ENCODE measurements at places on chromosomes 1 and 21.
A peak's percentile ranks its signal among the peaks of the same experiment; 100 is the strongest.

- DNase-seq = peak; percentile 96
Measured at GRCh38 chr21:8993943-8994639, 1527.3 kb upstream of the TPTE start.

GRCh38 chr1:111208921-111209320 lies 8.5 kb upstream of the DENND2D start:
- no peak for DNase-seq

DNA sequence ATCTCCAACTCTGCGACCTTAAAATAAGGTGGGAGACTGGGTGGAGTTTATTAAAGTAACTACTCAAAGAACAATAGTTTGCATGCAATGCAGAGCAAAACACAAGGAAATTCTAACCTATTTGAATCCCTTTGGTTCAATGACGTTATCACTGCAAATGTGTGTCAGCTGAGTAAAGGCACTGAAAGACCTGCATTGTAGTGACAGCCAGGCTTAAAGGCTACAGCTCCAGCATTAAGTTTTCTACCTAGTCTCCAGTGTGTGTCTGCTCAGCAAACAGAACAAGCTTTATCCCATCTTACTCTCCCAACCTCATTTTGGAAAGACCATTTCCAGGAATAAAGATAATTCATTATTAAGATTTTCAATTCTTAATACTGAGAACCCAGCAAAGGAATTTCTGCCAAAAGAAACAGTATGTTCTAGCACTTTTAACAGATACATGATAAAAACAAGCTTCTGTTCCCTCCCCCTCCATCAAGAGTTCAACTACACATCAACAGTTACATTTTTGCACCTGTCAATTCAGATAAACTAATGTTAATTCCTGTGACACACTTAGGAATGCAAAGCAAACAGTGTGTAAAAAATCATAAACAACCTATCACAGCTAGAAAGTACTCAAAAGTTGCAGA lies 14.2 kb downstream of the PTP4A2 start:
- DNase-seq = no peak

DNA sequence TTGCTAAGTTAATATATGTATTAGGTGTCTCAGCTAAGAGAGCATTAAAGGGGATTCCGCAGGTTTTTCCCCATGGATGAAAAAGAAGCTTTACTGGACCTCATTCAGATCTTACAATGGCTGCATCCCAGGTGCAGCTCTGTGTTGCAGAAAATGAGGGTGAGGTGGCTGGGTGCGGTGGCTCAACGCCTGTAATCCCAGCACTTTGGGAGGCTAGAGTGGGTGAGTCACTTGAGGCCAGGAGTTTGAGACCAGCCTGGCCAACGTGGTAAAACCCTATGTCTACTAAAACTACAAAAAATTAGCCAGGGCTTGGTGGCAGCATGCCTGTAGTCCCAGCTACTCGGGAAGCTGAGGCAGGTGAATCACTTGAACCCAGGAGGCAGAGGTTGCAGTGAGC lies 58.5 kb upstream of the MORC3 start:
- DNase-seq = no peak

GRCh38 chr1:231139659-231140654 lies 21.9 kb upstream of the TRIM67 start:
- no peak for DNase-seq

DNA sequence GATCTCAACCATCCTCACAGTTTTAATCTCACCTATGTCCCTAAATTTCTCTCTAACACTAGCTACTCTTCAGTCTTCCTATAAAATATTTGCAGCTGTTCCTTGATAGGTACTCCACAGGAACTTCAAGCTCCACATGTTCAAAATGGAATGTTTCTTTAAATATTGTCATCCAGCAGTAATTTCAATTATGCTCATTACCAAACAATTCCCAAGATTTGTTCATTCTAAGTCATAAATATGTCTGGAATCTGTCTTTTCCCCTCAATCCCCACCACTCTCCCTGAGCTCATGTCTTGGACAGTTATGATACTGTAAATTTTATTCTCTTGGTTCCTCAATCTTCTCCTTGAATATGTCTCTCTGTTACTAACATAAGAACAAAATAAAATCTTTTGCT lies 214.4 kb downstream of the NRIP1 start:
- no peak for DNase-seq

DNA sequence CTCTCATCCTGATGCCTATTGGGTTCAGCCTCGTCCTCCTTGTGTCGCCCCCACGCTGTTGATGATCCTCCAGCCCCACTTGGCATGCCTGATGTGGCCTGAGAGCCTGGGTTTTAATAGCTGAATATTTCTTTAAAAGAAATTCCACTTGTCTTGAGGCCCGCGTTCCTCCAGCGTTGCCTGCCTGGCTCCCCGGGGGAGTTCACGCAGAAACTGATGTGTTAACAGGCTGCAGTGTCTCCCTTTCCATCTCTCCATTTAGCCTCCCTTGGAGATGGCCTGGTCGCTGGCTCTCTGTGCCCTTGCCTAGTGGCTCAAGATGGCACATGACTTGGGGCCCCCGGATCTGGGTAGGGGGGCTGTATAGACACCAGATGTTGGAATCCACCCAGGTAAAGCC lies 9.5 kb downstream of the ACTL8 start:
- DNase-seq = no peak

- no peak for DNase-seq
Measured at GRCh38 chr21:45385549-45386050, 19.4 kb upstream of the COL18A1 start.

- peak; percentile 45 for DNase-seq
Measured at GRCh38 chr1:240732390-240732789, 120.4 kb upstream of the GREM2 start.

DNA sequence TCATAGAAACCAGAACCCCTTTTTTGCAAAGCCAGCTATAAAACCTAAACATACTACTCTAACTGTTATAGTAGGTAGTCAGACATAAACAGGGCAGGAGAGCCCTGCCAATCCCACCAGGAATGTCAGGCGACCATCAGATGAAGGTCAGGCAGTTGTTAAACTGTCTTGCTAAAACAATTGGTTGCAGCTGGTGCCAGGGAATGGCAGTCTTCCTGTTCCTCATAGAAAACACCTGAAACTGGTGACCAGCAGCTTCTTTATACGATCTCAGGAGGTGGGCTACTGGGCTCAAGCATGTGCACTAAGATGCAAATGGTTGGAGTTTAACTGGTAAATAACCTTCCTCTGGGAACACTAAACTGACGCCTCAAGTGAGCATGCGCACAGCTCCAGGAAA lies 224.1 kb downstream of the COL11A1 start:
- peak; percentile 25 for DNase-seq

DNA sequence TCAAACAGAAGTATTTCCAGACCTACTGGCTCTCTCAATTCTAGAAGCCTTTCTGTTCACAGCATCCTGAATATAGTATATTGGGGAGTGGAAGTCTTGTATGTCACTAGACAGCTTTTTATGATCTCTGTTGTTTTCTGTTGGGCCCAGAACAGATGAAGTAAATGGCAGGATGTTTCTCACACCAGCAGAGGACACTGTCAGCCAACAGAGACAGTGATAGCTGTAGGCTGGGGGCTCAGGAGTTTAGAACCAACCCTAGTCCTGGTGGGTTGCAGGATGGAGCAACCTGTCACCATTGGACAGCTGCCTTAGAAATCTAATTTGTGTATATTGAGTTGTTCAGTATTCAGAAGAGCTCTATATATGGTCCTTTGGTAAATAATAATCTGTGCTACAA lies 16.9 kb downstream of the AGO1 start:
- no peak for DNase-seq

DNA sequence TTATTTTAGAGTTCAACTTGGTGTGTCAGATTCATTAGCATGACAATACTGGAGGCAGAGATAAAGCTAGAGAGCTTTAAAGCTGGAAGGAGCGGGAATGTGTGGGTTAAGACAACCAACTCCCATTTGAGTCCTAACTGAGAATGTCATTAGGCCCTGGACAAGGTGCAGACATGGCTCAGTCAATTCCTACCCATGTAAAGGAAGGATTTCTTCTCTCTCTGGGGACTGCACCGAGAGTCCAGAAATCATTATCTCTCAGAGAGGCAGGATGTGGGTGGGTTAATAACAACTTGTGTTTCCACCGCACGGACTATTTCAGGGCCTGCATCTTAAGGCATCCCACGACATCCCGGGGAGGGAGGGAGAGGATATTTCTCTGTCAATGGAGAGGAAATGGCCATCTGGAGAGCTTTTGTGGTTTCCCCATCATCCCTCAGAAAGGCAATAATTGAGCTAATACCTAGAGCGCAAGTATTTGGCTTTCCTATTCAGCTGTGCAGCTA lies 46.7 kb upstream of the SARS1 start:
- no peak for DNase-seq

GRCh38 chr1:173717238-173717637 lies 2.5 kb downstream of the KLHL20 start:
- DNase-seq = no peak

DNA sequence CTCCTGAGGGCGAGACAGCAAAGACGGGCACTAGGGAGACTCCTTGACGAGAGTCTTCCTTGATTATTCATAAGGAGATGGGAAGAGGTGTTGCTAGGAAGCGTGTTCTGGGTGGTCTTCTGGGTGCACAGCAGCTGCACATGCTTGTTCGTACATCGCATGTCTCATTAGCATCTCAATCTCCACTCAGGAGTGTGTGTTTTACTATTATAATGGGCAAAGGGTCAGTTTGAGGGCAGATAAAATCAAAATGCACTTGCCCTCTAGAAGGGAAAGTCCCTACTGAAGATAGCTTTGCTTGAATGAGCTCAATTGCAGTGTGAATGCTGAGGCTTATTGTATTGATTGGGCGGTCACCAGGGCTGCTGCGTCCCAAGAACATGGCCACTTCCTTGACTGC lies 50.2 kb upstream of the SCCPDH start:
- DNase-seq = no peak

GRCh38 chr1:39282537-39283216 lies 78.2 kb downstream of the MACF1 start:
- no peak for DNase-seq

GRCh38 chr1:16082283-16083038 lies 9.0 kb upstream of the FAM131C start:
- DNase-seq = peak; percentile 30

- no peak for DNase-seq
Measured at GRCh38 chr1:26218906-26219494, 15.0 kb upstream of the CEP85 start.

DNA sequence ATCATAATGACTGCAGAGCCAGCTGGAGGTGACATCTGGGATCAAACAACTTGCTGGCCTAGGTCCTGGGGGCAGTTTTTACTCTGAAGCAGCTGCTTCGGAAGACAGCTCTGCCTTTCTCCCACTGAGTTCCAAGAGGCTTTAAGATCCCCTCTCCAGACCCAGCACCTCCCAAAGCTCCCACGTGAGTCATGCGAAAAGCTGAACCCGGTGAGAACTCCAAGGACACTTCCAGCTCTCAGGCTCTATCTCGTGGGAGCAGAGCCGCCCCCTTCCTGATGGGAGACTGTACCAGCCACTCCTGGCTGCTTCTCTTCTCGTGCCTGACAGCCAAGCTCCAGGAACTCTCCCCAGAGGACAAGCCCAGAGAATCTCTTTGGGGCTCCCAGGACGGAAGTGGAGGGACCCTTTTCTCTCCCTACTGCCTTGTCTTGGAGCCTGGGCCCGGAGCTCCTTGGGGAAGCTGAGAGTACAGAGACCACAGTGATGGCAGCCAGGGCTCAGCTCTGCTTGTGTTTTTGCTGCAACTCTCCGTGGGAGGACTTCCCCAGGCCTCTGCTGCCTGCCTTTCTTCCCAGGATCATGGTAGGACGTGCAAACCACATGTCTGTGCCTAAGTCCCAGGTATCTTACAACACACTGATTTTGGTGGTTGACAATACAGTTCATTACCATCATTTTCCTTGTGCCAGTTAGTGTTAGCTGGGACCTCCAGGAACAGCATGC lies 40.6 kb downstream of the STUM start:
- no peak for DNase-seq

- no peak for DNase-seq
Measured at GRCh38 chr1:37473431-37474045, 842 bp upstream of the ZC3H12A start.

DNA sequence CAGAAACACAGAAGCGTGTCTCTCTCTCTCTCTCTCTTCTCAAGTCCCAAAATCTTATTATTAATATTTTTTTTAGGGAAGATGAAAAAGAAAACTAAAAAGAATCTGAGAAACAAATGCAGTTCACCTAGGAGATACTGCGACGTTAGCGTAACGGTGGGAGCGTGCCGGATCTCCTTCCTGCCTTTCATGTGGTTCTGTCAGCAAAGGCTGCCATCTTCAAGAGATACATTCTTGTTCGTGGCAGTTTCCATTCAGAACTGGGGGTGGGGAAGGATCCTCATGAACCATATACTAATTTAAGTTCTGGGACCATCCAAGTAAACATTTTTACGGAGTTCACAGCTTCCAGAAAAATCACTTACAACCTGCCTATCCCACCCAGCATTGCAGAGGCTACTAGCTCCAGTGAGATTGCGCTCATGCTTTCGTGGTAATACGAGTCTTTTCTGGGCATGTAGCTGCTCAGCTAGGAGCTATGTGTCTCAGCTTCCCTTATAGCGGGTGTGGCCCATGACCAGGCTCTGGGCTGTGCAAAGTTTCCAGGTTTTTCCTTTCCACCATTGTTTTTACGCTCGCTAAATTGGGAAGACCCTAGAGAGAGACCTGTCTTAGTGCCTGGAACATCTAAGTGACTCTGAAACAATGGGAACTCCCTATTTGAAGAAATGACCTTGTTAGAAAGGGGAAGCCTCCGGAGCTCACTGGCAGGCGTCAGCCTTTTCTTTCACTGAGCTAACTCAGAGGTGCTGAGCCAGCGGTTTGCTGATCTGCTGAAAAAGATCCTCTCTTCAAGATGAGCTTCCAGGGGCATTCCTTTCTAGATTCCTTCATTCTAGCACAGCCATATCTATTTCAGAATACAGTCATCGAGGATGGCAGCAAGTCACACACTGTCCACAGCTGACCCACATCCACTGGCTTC lies 17.3 kb downstream of the SLAMF1 start:
- DNase-seq = no peak

Data from iPS DF 19.7 (cell line).